ENCODE measurements at places on chromosomes 6 and 20.

GRCh38 chr6:37580176-37580955 is 80.7 kb upstream of the CCDC167 start:
- peak; percentile 8 for DNase-seq
- peaks cover 6% of the 10 kb centered on the region for H3K4me1 ChIP-seq
- H3K27me3 ChIP-seq: no peaks in the 10 kb centered on the region
- H3K4me3 ChIP-seq: no peak overlapping the region
- H3K36me3 ChIP-seq: no peaks in the 10 kb centered on the region
- H3K27ac ChIP-seq: no peak overlapping the region

DNA sequence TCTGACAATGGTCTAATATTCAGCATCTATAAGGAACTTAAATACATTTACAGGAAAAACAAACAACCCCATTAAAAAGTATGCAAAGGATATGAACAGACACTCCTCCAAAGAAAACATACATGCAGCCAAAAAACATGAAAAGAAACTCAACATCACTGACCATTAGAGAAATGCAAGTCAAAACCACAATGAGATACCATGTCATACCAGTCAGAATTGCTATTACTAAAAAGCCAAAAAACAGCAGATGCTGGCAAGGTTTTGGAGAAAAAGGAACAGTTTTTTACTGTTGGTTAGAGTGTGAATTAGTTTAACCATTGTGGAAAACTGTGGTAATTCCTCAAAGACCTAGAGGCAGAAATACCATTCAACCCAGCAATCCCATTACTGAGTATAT is 339.0 kb upstream of the ADGRB3 start:
- no peaks in the 10 kb centered on the region for H3K36me3 ChIP-seq
- H3K4me1 ChIP-seq: no peaks in the 10 kb centered on the region
- no peaks in the 10 kb centered on the region for H3K27me3 ChIP-seq
- DNase-seq: no peak

GRCh38 chr20:49669601-49670189 is 44.0 kb downstream of the B4GALT5 start:
- DNase-seq: peak; percentile 39
- peaks cover 30% of the 10 kb centered on the region for H3K4me1 ChIP-seq

DNA sequence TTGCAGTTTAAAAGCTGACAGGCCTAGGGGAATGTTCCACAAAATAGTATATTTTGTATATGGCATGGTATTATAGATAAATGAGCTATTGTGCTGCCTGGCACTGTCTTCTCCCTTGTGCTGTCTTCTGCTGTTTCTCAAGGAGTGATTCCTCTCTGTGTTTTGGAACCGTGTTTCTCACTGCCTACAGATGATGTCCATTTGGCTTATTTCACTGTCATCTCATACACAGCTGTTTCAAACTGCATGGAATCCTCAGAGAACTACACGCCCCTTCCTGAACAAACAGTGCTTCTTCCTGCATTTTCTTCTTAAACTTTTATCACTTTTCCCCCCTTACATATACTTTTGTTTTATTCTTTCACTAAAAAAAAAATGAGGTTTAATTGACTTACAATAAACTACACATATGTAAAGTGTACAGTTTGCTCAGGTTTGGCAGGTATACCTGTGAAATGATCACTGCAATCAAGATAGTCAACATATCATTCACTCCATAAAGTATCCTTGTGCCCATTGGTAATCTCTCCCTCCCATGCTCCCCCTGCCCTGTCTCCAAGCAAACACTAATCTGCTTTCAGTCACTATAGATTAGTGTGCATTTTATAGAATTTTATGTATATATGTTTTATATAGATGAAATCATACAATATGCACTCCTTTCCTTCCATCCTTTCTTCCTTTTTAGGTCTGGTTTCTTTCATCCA is 43.0 kb downstream of the CBFA2T2 start:
- H3K4me1 ChIP-seq: no peaks in the 10 kb centered on the region
- DNase-seq: no peak
- H3K36me3 ChIP-seq: no peaks in the 10 kb centered on the region
- H3K27ac ChIP-seq: no peak overlapping the region

- no peak for DNase-seq
- H3K4me1 ChIP-seq: no peaks in the 10 kb centered on the region
- H3K4me3 ChIP-seq: no peak overlapping the region
These were observed 574.2 kb downstream of the KHDRBS2 start for GRCh38 chr6:61711849-61712248.

GRCh38 chr6:28839443-28840120 is 84.2 kb downstream of the TRIM27 start:
- no peak overlapping the region for H3K27ac ChIP-seq
- H3K27me3 ChIP-seq: peaks cover 3% of the 10 kb centered on the region
- peak overlapping the region; percentile 95 for H3K4me3 ChIP-seq
- no peaks in the 10 kb centered on the region for H3K36me3 ChIP-seq

DNA sequence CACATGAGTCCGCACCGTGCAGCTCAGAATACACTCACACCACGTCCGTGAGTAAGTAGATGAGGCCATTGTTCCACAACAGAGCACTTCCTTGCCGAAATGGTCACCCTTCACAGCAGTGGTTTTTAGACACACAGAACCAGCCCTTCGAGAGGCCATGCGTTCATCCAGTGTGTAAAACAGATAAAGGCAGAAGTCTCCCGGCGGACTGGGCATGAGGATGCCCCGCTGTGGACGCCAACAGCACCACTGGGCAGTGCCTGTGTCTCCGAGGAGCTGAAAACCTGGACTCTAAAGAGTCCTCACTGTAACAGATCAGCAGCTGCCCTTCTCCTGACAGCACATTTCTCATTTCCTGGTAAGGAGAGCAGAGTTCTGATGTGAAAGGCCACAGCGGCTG is 75.2 kb downstream of the WDR27 start:
- H3K36me3 ChIP-seq: peaks cover 4% of the 10 kb centered on the region
- no peak overlapping the region for H3K4me3 ChIP-seq
- DNase-seq: no peak
- no peak overlapping the region for H3K27ac ChIP-seq

- no peak overlapping the region for H3K4me3 ChIP-seq
- H3K4me1 ChIP-seq: no peaks in the 10 kb centered on the region
- DNase-seq: no peak
- H3K27ac ChIP-seq: no peak overlapping the region
- no peaks in the 10 kb centered on the region for H3K36me3 ChIP-seq
- peaks cover 3% of the 10 kb centered on the region for H3K27me3 ChIP-seq
These were observed 68.5 kb downstream of the EYA2 start for GRCh38 chr20:46963196-46963529.

DNA sequence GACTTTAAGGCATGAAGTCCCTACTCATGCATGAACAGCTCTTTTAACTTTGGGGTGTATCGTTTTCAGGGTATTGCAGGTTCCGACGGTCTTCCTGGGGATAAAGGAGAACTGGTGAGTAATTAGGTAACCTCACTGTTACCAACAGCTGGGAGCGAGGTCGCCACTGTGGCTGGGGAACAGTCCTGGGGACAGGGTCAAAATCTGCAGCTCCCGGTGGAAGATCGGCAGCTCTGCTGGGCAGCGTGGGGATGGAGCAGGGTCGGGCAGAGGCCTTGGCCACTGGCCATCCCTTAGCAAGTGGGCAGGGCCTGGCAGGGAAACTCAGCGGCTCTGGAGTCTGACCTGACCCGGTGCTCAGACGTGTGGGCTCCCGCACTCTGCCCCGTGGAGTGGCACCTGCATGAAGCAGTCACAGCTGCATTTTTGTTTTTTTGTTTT is 16.1 kb downstream of the COL9A3 start:
- H3K4me3 ChIP-seq: no peak overlapping the region
- DNase-seq: no peak
- H3K4me1 ChIP-seq: peaks cover 14% of the 10 kb centered on the region

GRCh38 chr6:151060766-151061531 is 178.8 kb upstream of the AKAP12 start:
- no peak overlapping the region for H3K4me3 ChIP-seq
- no peak for DNase-seq
- no peaks in the 10 kb centered on the region for H3K36me3 ChIP-seq
- H3K4me1 ChIP-seq: peaks cover 8% of the 10 kb centered on the region

DNA sequence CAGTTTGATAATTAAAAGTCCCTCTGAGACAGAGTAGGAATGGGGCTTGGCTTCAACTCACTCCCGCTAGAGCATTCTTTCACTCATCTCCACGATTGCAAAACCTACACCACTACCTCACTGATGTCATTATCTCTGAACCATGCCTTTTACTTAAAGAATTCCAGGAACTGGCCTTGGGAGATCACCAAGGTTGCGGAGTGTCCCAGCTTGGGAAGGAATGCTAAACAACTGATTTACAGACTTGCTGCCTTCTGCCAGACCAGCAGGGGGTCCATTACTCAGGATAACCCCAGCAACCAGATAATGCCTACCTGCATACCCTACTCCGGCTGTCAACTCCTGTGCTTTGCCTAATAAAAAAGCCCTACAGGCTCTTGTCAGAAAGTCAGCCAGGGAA is 102.2 kb upstream of the RALGAPA2 start:
- H3K4me3 ChIP-seq: no peak overlapping the region
- no peak overlapping the region for H3K27ac ChIP-seq
- H3K4me1 ChIP-seq: peaks cover 4% of the 10 kb centered on the region
- no peaks in the 10 kb centered on the region for H3K27me3 ChIP-seq
- no peak for DNase-seq

DNA sequence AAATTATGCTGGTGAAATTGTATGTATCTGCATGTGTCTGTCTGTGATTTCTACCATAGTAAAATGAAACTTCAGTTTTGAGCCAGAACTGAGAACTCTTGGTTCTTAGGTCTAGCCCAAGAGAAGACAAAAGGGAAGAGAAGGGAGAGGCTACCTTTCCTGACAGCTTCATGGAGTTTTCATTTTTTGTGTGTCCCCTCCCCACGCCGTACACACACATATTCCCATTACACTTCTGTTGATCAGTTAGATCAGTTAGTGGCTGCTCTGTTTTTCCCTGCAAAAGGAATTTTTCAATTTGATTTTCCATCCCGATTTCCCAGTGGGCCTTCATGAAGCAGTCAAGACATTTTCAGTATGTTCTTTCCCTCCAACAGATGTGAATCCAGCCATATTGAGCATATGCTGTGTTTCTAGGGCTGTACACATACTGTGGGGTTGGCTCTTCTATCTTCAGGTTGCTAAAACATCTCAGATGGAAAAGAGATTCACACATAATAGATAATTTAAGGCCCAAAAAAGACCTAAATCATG is 52.5 kb downstream of the HIVEP1 start:
- no peaks in the 10 kb centered on the region for H3K4me1 ChIP-seq
- no peak overlapping the region for H3K27ac ChIP-seq
- no peak overlapping the region for H3K4me3 ChIP-seq
- no peak for DNase-seq

DNA sequence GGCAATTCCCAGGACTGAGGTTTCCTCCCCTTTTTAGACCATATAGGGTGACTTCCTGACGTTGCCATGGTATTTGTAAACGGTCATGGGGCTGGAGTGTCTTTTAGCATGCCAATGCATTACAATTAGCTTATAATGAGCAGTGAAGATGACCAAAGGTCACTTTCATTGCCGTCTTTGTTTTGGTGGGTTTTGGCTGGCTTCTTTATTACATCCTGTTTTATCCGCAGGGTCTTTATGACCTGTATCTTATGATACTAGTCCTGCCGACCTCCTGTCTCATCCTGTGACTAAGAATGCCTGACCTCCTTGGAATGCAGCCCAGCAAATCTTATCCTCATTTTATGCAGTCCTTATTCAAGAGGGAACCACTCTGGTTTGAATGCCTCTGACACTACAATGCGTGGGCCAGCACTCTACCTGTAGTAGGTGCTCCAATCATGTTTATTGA is 190.1 kb downstream of the KCNQ5 start:
- no peaks in the 10 kb centered on the region for H3K36me3 ChIP-seq
- no peak for DNase-seq
- H3K4me1 ChIP-seq: no peaks in the 10 kb centered on the region

- H3K27me3 ChIP-seq: no peaks in the 10 kb centered on the region
- peaks cover 15% of the 10 kb centered on the region for H3K4me1 ChIP-seq
These were observed 104.9 kb downstream of the GJA10 start for GRCh38 chr6:89999154-89999553.

- H3K27ac ChIP-seq: no peak overlapping the region
- no peak overlapping the region for H3K4me3 ChIP-seq
- H3K27me3 ChIP-seq: no peaks in the 10 kb centered on the region
- H3K36me3 ChIP-seq: no peaks in the 10 kb centered on the region
- H3K4me1 ChIP-seq: no peaks in the 10 kb centered on the region
These were observed 17.4 kb upstream of the GTSF1L start for GRCh38 chr20:43744151-43744611.

Data from common myeloid progenitor, CD34-positive (primary cell).